ENCODE measurements at places on chromosomes 6 and 20.

DNA sequence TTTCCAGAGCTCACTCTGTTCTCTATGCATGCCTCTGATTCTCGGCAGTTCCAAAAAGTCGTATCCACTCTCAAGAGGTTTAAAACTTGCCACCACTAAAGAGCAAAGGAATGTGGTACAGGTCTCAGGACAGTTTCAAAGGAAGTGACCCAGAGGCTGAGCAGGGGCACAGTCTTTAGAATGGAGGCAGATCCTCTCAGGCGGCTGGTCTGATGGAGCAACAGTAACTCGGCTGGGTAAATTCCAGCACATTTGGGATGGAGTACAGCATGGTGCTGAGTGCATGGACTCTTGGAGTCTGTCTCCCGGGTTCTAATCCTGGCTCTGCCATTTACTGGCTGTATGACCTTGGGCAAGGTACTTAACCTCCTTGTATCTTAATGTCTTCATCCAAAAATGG, 88.1 kb upstream of the BACH2 start:
- DNase-seq, result no peak

GRCh38 chr20:2446845-2447244, 23.7 kb downstream of the SNRPB start:
- no peak for DNase-seq

GRCh38 chr6:540490-540889, 116.4 kb downstream of the HUS1B start:
- DNase-seq, result no peak

GRCh38 chr6:158468666-158469065, 91.2 kb upstream of the TMEM181 start:
- DNase-seq, result no peak

GRCh38 chr6:148294059-148294458, 48.6 kb upstream of the SASH1 start:
- no peak for DNase-seq

DNA sequence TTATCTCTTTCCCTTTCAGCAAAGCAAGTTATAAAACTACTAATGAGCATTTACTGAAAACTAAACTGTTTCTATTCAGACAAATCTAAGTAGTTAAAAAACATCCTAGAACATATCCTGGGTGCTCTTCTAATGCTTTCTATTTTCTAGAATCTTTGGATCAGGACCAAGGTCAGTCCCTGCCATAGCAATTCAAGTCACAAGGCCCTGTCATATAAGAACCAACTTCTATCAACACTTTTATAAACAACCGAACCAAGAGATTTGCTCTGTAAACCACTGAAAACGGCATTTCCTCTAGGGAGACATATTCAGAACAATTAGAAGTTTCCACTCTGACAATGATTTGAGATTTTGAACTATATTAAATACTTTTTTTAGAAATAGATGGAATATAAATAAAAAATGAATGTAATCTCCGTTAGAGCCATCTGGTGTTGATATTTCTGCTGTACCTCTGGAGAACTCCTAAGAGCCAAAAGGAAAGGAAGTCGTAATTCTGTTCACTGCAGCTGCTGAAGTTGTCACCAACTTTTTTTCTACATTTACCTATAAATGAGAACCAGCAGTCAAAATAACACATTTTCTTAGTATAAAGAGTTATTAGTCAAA, 51.4 kb upstream of the LGSN start:
- DNase-seq, result no peak

GRCh38 chr20:43188861-43189553, 699 bp downstream of the PTPRT start:
- DNase-seq, result no peak

GRCh38 chr6:37260040-37260439, 2.1 kb upstream of the TMEM217 start:
- no peak for DNase-seq

DNA sequence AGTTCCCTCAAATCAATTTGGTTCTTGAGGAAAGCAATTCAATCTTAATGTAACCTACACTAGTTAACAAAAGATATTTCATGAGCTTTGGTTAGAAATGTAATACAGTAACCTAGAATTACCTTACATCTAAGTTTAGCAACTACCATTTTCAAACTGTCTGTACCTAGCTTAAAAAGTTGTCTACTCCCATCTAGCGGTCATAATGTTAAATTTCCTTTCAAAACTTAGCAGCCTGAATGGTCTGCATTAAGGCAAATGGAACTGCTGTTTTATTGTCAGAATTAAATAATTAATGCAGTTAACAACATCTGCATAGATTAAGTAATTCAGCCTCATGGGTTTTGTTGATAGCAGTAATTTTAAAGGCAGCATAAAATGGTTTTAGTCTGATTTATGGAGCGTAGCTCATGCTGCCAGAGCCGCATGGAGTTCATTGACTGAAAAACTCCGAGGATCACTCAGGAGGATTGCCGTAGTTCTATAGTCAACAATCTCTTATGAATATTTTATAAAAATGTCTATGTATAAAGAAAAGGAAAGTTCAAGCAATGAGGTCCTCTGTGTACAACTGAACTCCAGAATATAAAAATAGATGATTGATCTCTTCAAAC, 485.4 kb upstream of the MANEA start:
- DNase-seq, result no peak

DNA sequence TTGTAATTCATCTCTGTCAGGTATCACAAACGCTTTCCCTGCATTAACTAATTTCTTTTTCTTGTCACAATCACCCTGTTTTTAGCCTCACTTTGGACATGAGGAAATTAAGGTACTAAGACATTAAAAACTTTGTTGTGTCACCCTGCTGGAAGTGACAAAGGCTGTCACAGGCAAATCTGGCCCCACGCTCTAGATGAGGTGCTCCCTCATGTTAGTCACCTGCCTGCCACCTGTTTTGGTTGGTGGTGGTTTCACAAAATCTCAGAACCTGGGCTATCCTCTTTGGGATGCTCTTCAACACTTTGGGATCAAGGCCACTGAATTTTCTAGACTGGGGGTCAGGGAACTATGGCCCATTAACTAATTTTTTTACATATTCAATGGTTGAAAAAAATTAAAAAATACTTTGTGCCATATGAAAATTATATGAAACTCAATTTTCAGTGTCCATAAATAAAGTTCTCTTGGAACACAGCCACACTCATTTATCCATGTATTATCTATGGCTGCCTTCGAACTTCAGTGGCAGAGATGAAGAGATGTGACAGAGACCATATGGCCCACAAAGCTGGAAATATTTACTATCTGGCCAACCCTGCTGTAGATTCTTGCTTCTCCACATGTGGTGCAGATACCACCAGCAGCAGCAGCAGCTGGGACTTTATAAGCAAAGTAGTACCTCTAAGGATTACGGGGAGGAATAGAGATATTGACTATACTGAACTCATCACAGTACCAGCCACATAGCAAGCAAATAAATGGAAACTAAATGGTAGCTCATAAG, 16.1 kb upstream of the TNFAIP3 start:
- DNase-seq, result no peak

DNA sequence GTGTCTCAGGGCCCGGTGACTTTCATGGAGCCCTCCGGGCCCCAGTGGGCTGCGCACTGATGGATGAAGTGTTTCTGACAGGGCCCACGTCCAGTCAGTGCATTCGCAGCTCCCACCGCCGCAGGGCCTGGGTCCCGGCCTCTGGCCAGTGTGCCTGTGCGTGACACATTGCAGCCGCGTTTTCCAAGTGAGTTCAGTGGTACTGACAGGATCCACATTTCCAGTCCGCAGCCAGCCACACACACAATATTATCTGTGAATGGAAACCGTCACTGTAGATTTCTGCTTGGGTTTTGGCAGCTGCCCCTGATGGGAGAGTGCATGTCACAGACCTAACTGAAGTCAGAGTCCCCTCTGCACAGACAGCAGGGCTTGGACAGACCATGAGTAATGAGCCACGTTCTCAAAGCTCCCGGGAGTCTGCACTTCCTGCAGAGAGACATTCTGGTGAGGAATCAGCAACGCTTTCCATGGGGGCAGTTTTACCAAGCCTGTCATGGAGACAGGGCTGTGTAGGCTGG, 171.4 kb downstream of the MYLK4 start:
- no peak for DNase-seq

- DNase-seq, result no peak
Observed at GRCh38 chr20:42649748-42650147, 540.0 kb downstream of the PTPRT start.

GRCh38 chr6:2746557-2747061, 4.1 kb downstream of the MYLK4 start:
- DNase-seq, result no peak

DNA sequence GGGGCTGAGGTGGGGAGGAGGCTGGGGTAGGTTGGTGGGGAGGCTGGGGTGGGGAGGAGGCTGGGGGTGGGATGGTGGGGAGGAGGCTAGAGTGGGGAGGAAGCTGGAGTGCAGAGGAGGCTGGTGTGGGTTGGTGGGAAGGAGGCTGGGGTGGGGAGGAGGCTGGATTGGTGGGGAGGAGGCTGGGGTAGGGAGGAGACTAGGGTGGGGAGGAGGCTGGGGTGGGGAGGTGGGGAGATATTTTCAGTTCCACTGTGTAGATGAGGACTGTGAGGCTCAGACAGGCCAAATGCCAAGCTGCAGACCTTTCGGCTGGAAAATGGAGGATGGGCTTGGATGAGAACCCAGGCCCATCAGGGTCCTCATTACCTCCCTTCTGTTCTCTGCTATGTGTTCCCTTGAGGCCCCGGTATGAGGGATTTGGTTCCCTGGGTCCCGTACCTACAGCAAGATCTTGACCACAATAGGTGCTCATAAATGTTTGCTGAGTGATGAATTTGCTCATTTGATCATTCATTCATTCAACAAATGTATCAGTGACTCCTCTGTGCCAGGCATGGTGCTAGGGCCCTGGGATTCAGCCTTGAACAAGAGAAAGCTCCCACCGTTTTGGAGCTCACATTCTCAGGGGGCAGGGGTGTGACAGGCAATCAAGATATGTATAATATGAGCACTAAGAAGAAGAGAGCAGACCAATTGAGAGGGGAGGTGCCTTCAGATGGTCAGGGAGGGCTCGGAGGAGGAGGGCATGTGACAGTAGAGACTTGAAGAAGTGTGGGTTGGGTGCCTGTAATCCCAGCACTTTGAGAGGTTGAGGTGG, 36.1 kb upstream of the NOL4L start:
- DNase-seq, result no peak

DNA sequence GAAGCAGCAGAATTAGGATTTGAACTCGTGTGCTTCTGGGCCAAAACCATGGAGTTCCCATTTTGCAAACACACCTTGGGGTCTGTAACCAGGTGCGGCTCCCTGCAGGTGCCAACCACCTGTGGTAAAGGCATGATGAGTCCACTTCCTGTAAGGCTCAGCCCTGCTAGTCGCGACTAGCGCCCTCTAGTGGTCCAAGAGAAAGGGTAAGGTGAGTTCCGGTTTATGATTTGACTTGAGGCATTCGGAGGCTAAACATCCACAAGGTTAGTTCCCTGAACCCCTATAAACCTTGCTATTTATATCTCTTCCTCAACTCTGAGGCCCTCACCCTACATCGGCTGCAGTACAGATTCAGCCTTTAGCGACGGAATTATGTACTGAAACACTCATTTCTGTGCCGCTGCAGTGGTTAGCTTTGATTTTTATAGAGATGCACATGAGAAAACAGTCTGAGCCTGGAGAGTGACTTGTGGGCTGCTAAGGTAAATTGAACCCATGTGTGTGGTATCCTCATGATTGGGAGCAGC, 173.4 kb downstream of the PLCB1 start:
- peak; percentile 10 for DNase-seq

DNA sequence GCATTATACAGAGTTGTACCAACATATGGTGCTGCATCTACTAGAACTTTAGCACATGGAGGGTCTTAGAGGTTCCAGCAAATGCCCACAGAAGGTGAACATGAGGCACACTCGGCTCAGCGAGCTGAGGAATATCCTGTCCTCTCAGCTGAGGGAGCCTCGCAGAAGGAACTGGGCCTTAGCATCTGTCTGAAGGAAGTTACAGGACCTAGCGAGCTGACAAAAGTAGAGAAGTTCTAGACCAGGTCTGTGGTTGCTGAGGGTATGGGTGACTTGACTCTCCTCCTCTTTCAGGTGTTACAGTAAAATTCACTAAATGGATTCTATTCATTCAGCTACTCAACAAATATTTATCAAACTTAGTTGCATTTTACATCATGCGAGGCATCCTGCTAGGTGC, 157.2 kb downstream of the ZDHHC14 start:
- no peak for DNase-seq

GRCh38 chr20:1622450-1622849, 2.6 kb upstream of the SIRPB1 start:
- DNase-seq, result no peak

- no peak for DNase-seq
Observed at GRCh38 chr20:50092436-50092835, 20.5 kb downstream of the UBE2V1 start.

DNA sequence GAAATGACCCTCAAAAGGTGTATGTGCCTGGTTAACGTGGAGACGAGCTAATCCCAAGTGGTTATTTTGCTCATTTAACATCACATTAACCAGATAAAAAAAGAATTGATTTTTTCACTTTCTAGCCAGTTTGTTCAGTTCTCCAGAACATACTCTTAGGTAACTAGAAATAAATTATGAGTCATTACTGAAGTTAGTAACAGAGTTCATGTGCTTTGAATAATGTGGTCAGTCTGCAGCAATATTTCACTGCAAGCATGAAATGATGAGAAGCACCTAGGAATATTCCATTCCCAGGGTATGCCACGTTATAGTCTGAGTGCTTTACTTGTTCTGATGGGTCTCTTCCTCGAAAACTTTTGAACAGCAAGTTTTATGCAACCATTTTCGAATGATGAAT, 138.3 kb upstream of the INSM1 start:
- DNase-seq, result no peak

GRCh38 chr20:58699623-58700107, 7.1 kb downstream of the NPEPL1 start:
- no peak for DNase-seq

DNA sequence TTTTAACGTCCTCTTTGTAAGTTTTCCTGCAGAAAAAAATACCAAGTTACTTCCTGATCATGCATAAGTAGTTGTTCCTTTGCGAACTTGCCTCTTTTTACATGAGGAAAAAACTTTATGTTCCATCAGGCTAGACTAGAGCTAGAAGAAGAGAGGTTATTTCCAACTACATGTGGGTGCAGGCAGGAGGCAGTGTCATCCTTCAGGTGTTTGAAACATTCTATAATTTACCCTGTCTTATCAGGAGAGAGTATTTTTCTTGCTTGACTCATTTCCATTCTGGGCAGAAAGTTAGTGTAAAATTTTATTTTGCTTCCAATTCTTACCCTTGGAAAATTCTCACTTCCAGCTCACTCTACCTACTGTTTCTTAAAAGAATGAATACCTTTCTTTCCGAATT, 28.5 kb upstream of the EPHA7 start:
- no peak for DNase-seq

GRCh38 chr20:61724376-61724775, 341.3 kb downstream of the TAF4 start:
- no peak for DNase-seq
